T follicular helper cell (primary cell): ENCODE measurements at places on chromosomes 1 and 21.

- no peak for DNase-seq
These were observed 29.3 kb downstream of the IER5 start for GRCh38 chr1:181117648-181118449.

DNA sequence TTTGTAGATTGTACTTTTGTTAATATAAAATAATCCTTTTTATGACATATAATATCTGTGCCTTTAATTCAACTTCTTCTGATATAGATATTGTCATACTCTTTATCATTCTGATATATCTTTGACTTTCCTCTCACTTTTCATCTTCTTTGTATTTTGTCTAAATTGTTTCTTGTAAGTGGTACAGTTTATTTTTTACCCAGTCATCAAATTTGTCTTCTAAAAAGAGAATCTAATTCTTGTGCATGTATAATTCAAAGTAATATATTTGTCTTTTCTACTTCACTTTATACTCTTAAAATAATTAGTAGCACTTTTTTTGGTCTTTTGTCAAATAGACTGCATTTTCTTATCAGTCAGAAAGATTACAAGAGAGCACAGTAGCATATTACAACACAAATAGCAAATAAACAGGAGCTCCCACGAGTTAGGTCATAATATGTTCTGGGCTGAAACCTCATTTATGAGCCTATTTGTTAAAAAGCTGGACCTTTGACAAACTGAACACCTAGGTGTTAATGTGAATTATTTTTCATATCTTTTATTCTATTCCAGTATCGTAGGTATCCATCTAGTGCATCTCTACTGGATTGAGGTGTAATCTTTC lies 379.7 kb upstream of the B3GALT2 start:
- no peak for DNase-seq

GRCh38 chr1:116628448-116628847 lies 39.1 kb downstream of the IGSF3 start:
- no peak for DNase-seq

GRCh38 chr1:44305962-44306422 lies 49.1 kb downstream of the ERI3 start:
- no peak for DNase-seq

DNA sequence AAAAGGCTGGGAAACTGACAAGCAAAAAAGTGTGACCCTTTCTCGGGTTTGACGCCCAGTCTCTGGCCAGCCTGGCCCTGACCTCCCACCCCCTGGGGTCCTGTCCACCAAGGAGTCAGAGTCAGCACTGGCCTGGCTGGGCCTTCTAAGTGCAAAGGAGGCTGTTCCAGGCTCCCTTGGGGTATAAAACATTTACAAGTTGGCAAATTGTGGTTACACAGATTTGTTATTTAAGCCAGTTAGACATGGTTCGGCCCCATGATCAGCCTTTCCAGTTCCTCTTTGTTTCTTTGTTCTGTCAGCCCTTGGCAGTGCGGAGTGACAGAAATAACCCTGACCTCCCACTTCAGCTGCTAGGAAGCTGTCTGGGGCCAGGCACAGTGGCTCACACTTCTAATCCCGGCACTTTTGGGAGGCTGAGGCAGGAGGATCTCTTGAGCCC lies 161.6 kb upstream of the RAB4A start:
- no peak for DNase-seq

DNA sequence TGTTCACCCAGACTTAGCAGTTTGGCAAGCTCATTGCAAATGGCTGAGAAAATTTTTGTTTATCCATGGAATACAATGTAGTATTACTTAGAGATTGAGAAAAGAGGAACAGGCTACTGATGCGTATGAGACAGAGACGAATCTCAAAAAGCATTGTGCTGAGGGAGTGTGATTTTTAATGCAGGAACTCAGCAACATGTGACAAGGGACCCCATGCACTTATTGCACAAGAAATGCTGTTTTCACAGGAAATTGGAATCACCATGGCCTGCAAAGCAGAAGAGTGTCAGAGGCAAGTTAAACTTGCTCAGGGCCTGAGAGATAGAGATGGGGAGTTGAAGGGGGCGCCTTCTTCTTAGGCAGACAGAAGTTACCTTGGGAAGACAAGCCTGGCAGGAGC lies 32.6 kb upstream of the TLR5 start:
- no peak for DNase-seq

DNA sequence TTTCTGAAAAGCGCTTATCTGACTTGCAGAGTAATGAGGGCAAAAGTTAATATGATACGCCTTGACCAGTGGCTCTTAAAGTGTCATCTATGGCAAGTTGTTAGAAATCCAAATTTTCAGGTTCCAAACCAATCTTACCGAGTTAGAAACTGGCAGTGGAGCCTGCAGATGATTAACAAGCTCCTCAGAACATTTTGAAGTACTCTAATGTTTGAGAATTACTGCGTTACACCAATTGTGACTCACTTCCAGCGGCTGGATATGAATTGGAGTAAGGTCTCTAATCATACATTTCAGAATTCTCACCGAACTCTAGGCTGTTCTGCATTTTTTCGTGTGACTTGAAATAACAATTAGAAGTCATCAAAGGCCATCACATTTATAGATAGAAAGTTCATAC lies 73.5 kb upstream of the TMPRSS15 start:
- DNase-seq = no peak
